ENCODE measurements at places on chromosomes 3 and 15. TPM values are rescaled to one million over a fixed set of nuclear protein-coding genes. Genes with fewer than 3 reads are reported as not detected.

DNA sequence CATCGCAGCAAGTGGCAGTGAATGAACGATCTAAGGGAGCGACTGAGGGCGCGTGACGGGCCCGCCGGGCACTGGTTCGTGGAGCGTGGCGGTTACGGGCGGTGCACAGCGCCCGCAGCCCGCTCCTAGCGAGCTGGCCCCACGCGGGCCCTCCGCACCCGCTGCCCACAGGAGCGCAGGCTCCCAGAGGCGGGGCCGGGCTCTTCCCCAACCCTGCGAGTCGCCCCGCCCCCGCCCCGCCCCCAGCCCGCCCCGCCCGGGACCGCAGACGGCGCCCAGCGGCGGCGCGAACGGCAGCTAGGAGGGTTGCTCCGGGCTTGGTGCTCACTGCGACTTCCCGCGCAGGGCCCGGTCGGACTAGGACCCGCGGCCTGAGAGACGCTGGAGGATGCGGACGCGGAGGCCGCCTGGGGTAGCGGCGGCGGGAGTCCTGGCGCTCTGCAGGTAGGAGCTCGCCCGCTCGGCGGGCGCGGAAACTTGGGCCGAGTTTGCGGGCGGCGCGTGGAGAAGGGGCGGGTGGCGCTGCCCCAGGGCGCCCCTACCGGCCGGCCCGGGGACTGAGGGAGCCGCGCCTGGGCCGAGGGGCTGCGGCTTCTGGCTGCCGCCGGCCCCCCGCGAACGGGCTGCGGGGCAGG is at the start of gene C15orf39:
C15orf39 (plus strand) TSS at position 267 of the 635 bp plus-strand sequence. CDS start 4,167 bp downstream, outside the sequence.
- peaks cover 5% of the 10 kb centered on the region for H3K4me1 ChIP-seq
- H3K4me3 ChIP-seq = peak within 1 kb of the TSS; percentile 99
- DNase-seq = peak; percentile 90

GRCh38 chr3:6608843-6609242 is 252.1 kb upstream of the GRM7 start:
- DNase-seq = no peak
- no peaks in the 10 kb centered on the region for H3K36me3 ChIP-seq
- no peak overlapping the region for H3K27ac ChIP-seq
- no peak overlapping the region for H3K4me3 ChIP-seq
- no peaks in the 10 kb centered on the region for H3K27me3 ChIP-seq

GRCh38 chr3:74423867-74424266 is 190.6 kb downstream of the CNTN3 start:
- no peaks in the 10 kb centered on the region for H3K4me1 ChIP-seq
- no peaks in the 10 kb centered on the region for H3K36me3 ChIP-seq
- no peaks in the 10 kb centered on the region for H3K27me3 ChIP-seq

DNA sequence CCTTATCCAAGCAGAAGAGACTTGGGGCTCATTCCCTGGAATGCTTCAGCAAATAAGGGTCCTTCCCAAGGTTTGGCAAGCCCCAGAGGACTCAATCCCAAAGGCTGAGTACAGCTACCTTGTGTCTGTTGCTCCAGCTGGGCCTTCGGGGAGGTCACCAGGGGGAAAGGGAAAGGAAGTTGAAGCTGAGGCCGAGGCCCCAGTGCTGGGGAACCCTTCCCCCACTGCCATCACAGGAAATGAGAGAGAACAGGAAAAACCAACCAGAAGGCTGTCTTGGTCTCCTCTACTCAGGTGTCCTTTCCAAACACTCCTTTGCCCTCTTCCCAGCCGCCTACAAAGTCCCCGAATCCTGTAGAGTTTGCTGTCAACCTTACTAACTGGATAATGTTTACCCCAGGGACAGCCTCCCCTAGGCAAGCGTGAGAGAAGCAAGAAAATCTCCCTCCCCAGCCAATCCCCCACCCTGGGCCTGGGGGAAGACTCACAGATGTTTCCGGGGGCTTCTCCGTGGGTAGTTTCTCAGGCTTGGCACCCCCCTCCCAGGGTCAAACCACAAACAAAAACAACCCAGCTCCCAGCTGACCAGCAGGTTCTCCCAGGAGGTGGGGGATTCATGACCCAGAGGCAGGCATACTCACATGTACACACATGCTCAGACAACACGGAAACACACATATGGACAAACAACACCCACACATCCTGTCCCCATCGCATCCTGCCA is 5.5 kb downstream of the CSRNP1 start:
- no peak for DNase-seq
- peaks cover 36% of the 10 kb centered on the region for H3K36me3 ChIP-seq
- no peaks in the 10 kb centered on the region for H3K27me3 ChIP-seq
- H3K4me3 ChIP-seq = peak overlapping the region; percentile 2
- peaks cover 45% of the 10 kb centered on the region for H3K4me1 ChIP-seq

The CCDC50 gene
- total RNA-seq = 31.4 TPM

The ACSBG1 gene
- 0.04 TPM for total RNA-seq

GRCh38 chr3:194203482-194204041 is 67.6 kb downstream of the HES1 start:
- H3K4me1 ChIP-seq = no peaks in the 10 kb centered on the region
- H3K4me3 ChIP-seq = no peak overlapping the region
- no peaks in the 10 kb centered on the region for H3K36me3 ChIP-seq
- H3K27ac ChIP-seq = no peak overlapping the region

DNA sequence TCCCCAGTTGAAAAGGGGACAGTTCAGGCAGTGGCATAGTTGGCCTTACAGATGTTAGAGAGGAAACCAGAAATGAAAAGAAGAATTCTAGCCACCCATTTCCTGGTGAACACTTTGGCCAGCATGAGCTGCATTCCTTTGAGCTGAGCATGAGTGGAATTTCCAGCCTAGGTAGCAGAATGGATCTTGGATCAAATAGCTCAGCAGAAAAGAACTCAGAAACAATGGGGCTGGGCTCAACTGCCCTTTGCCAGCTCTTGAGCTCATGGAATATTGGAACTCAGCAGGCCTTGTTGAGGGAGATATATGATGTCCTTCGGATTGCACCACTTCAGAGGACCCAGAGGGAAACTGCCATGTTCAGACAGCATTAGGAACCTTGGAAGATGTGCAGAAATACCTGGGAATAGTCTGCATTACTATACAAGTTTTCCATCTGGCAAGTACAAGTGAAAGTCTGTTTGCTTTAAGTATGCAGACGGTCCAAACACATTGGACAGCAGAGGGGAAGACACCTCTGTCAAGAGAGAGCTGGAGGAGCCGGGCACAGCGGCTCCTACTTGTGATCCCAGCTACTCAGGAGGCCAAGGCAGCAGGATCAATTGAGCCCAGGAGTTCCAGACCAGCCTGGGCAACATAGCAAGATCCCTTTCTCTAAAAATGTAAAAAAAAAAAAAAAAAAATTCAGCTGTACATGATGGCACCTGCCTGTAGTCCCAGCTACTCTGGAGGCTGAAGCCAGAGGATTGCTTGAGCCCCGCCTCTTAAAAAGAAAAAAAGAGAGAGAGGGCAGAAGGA is 3.1 kb upstream of the CDV3 start:
- DNase-seq = peak; percentile 25
- H3K27me3 ChIP-seq = no peaks in the 10 kb centered on the region
- no peaks in the 10 kb centered on the region for H3K36me3 ChIP-seq
- peaks cover 2% of the 10 kb centered on the region for H3K4me1 ChIP-seq

GRCh38 chr3:4496087-4496452 is 2.9 kb downstream of the ITPR1 start:
- no peak overlapping the region for H3K27ac ChIP-seq
- no peaks in the 10 kb centered on the region for H3K36me3 ChIP-seq
- no peak for DNase-seq
- H3K27me3 ChIP-seq = no peaks in the 10 kb centered on the region

- H3K4me3 ChIP-seq = no peak overlapping the region
- H3K27me3 ChIP-seq = no peaks in the 10 kb centered on the region
- H3K4me1 ChIP-seq = no peaks in the 10 kb centered on the region
- no peak for DNase-seq
- H3K27ac ChIP-seq = no peak overlapping the region
- H3K36me3 ChIP-seq = no peaks in the 10 kb centered on the region
These were observed 154.6 kb upstream of the TLE3 start for GRCh38 chr15:70252056-70252950.

GRCh38 chr3:184579513-184579912 is 17.9 kb downstream of the EPHB3 start:
- no peak overlapping the region for H3K27ac ChIP-seq
- H3K4me3 ChIP-seq = no peak overlapping the region
- no peaks in the 10 kb centered on the region for H3K27me3 ChIP-seq
- H3K4me1 ChIP-seq = no peaks in the 10 kb centered on the region

The CMTM7 gene
- total RNA-seq = 7.4 TPM

GRCh38 chr15:70495991-70496599 is 267.3 kb downstream of the UACA start:
- DNase-seq = no peak
- no peaks in the 10 kb centered on the region for H3K36me3 ChIP-seq
- no peak overlapping the region for H3K27ac ChIP-seq
- no peak overlapping the region for H3K4me3 ChIP-seq
- H3K27me3 ChIP-seq = no peaks in the 10 kb centered on the region

Data from pancreas (tissue), 10 donors.